ENCODE measurements at places on chromosomes 16 and 17. TPM values are rescaled to one million over a fixed set of nuclear protein-coding genes. Genes with fewer than 3 reads are reported as not detected.
A peak's percentile ranks its signal among the peaks of the same experiment; 100 is the strongest.

Gene TOM1L1
- total RNA-seq: 29.2 TPM

Gene FAM20A
- total RNA-seq: not detected

Gene TNP2
- total RNA-seq: not detected

Gene SPNS3
- not detected for total RNA-seq

Gene NUPR1
- total RNA-seq: 1.5 TPM

Gene CAPN15
- total RNA-seq: 105 TPM

Gene PPL
- total RNA-seq: 0.07 TPM

Gene SPATA22
- total RNA-seq: not detected

DNA sequence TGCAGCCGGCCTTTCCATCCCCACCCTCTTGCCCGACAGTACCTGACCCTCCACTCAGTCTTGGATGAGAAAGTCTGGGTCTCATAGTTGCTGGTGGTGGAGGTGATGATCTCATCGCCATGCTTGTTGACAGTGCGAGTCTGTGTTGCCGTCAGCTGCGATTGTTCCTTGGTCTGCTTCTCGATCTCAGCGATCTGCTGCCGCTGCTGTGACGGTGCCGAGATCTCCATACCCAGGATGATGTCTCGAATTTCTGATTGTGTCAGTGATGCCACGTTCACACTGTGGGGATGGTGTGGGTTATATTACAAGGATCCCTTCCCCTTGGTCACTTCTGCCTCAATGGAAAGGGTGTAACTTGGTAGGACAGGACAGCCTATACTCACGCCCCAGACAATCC is 4.1 kb upstream of the RILP start:
- no peak for DNase-seq

DNA sequence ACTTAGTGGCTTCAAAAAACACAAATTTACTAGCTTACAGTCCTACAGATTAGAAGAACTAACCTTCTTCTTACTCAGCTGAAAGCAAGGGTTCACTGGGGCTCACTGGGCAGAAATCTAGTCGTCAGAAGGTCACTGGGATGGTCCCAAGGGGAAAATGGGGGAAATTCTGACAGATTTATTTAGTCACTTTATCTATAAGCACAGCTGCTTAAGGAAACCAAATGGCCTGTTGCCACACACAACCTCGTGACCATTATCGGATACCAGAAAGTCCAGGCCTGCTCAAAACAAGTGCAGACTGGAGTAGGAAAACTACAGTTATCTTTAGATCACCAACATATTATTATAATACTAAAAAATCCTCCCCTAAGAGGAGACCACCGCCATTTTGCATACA is 374.6 kb upstream of the ASIC2 start:
- no peak for DNase-seq

- no peak for DNase-seq
Observed at GRCh38 chr17:37608351-37609169, 658 bp downstream of the SYNRG start.

- peak; percentile 84 for DNase-seq
Observed at GRCh38 chr16:711548-712320, 3.2 kb upstream of the METRN start.

GRCh38 chr16:78577630-78578029 is 478.2 kb downstream of the WWOX start:
- no peak for DNase-seq

DNA sequence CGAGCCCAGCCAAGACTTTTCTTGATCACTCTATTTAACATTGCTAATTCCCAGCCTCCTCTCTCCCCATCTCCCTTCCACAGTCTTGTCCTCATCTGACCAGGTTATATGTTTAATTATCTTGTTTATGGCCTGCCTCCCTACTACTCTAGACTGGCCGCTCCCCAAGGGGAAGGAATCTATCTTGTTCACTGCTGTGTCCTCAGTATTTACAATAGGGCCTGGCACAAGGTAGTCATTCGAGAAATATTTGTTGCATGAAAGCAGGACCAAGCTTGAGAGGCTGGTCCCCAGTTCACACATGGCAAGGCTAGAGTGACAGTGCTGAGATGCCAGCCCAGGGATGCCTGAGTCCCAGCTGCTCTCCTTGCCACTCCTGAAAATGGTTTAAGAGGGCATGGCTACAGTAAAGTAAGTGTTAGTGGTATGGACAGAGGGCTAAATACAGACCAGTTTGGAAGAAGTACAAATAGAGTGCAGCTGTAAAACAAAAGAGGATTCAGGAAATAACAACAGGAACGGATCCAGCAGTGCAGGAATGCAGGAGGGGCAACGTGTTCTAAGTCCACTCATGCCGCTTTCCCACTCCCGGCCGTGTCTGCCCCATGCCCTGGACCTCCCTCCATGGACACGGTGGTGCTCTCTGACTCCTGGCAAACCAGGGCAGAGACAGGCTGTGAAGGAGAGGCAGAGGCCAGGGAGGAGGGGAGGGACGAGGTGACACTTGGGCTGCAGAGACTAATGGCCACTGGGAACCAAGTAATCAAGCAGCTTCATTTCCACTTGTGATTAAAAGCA is 65.6 kb downstream of the TOM1L2 start:
- DNase-seq: no peak

- DNase-seq: no peak
Observed at GRCh38 chr17:705863-706262, 8.8 kb downstream of the VPS53 start.

DNA sequence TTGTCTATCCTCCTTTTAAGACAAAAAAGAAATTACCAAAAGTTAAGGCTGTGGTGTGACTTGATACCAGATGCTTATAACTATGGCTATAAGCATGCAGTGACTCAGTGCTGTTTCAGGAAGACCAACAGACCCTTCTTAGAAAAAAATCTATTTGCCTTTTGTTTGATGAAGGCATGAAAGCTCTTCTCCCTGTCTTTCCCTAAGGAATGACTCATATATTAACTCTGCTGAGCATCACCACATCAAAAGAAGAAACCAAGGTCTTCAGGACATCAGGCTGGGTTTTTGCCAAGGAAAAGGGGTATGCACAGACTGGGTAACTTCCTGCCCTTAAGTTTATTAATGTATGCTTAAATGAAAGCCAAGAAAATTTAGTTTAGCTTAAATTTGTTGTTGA is 47.1 kb downstream of the VMP1 start:
- peak; percentile 17 for DNase-seq

DNA sequence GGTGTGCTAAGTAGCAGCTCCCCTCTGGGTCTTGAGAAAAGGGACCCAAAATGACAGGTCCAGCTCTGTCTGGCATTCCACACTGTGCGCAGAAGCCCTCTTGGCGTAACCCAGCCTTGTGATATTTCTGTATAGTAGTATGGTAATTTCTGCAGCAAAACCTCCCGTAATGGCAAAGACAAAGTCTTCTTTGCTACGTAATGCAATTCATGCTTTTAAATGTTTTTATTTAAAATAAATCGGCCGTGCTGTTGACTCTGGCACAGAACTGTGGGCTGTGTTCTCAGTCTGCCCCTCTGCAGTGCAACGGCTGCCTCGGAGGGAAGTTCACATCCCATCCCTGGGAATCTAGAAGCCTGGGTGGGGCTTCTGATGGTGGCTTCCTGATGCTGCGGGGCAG is 75.2 kb downstream of the ASIC2 start:
- DNase-seq: no peak

DNA sequence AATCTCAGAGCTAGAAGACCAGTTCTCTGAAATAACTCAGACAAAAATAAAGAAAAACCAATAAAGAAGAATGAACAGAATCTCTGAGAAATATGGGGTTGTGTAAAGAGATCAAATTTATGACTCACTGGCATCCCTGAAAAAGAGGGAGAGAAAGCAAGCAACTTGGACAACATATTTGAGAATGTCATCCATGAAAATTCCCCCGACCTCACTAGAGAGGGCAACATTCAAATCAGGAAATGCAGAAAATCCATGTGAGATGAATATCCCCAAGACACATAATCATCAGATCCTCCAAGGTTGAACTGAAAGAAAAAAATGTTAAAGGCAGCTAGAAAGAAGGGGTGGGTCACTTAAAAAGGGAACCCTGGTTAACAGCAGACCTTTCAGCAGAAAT is 32.1 kb downstream of the TANC2 start:
- DNase-seq: no peak

DNA sequence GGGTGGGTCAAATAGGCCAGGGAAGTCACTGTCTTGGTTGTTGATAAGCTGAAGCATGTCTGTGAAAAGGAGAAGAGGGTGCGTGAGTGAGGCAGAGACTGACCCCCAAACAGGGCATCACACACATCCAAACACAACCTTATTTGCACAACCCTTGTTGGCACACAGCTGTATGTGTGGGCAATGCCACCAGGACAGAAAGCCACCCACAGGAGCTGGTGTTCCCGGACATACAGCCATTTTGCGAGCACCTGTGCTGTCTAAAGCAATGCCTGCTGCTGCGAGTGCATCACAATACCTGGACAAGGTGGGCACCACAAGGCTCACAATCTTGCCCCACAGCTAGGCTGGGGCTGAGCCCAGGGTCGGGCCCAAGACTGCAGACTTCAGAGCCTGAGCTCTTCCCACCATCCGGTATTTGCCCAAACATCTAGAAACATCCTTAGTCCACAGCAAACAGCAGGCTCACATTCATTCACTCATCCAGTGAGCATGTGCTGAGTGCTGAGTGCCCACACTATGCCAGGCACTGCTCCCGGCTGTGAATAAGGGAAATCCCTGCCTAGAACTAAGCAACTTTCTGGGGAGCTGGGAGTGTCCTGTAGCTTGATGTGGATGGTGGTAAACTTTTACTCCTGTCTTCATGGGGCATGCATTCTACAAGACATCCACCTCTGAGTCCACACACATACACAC is 16.2 kb downstream of the SREBF1 start:
- DNase-seq: no peak

DNA sequence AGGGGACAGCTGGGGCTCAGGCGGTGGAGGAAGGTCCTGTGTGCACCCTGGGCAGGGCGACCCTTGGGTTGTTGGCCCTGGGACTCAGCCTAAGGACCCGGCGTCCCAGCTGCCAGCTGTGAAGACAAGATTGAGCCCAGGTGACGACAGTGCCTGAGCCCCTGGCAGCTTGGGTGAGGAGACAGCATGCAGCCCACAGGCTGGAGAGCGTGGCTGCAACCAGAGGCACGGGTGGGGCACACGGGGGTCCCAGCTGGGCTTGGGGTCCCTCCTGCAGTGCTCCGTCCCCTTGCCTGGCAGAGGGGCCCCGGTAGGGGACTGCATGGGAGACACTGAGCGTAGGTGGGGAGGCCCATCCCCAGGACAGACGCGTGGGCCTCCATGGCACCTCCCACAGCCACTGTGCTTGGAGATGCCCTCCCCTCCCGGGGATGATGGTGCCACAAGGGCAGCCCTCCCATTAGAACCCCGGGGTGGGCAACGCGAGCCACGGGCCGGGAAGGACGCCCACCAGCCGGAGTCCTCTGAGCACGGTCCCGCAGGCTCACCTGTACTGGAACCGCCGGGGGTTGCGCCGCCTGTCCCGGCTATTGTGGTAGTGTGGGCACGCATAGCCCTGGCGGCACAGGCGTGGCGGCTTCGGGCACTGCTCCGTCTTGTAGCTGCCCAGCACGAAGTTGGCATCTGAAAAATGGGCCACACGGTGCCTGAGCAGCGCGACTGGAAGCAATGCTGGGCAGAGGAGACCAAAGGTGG is 15.5 kb downstream of the UNKL start:
- DNase-seq: no peak

DNA sequence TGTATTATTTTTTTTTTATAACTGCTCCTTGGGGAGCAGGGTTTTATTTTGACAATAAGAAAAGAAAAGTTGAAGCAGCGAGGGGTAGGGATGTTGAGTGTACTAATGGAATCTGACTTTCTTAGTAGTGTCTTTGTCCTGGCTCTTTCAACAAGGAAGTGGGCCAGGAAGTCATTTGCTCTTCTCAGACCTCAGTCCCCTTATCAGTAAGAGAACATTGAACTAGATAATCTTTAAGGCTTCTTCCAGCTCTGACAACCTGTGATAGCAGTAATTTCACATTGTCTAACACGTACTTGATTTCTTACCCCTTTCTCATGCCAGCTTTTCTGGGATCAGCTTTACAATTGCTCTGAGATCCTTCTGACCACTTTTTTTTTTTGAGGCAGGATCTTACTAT is 8.3 kb downstream of the LIG3 start:
- peak; percentile 39 for DNase-seq

DNA sequence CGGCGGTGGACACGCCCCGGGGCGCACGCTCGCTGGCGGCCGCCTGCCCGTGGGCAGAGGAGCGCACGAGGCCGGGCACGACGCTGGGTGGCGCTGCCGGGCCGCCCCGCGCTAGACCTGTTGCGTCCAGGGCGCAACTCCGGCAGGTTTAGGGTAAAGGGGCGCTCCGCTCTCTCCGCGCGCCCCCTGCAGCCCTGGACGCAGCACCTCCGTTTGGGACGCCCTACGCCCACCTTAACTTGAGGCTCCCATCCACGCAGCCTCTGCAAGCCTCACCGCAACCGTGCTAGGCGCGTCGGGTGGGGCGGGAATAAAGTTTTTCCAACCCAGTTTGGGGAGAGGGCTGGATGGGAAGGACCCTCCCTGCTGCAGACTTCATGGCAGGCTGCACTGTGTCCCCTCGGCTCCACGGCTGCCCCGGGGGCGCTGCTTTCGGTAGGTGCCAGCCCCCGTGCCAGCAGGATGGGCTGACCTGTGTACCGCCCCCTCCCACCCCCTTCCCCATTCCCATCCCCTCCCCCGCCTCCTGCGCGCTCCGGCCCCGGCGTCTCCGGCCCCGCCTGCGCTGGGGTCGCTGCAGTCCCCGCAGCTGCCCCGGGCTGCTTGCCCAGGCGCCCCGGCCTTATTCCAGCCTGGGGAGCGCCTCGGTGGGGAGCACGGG is at the start of gene SYT17:
SYT17 (plus strand) TSS at position 531 of the 661 bp plus-strand sequence. CDS start 407 bp downstream, outside the sequence.
- DNase-seq: peak; percentile 75

DNA sequence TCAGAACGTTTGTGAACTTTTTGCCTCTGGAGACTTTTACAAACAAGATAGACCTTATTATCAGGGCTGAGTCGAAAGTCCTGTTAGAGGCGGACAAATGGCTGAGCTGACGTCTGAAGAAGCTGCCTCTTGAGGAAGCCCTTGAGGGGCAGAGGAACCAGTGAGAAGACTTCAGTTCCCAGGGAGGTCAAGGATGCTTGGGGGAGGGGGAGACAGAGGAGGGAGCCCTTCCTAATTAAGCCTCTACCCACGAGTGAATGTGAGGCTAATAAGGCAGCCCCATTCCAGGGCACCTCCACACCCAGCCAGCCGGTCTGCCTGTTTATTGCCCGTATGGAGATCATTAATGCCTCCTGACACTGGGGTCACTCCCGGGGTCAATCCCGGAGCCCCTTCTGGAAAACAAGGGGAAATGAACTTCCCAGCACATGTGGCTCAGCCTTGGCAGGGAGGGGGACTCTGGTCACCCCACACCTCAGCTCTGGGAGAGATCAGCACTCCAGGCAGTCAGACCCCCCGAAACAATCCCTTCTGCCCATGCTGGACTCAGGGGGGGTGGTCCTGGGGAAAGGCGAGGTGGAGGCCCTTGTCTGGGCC is 9.2 kb upstream of the TBX4 start:
- DNase-seq: no peak
